HT-29 (cell line): ENCODE measurements at places on chromosomes 13 and 19.

DNA sequence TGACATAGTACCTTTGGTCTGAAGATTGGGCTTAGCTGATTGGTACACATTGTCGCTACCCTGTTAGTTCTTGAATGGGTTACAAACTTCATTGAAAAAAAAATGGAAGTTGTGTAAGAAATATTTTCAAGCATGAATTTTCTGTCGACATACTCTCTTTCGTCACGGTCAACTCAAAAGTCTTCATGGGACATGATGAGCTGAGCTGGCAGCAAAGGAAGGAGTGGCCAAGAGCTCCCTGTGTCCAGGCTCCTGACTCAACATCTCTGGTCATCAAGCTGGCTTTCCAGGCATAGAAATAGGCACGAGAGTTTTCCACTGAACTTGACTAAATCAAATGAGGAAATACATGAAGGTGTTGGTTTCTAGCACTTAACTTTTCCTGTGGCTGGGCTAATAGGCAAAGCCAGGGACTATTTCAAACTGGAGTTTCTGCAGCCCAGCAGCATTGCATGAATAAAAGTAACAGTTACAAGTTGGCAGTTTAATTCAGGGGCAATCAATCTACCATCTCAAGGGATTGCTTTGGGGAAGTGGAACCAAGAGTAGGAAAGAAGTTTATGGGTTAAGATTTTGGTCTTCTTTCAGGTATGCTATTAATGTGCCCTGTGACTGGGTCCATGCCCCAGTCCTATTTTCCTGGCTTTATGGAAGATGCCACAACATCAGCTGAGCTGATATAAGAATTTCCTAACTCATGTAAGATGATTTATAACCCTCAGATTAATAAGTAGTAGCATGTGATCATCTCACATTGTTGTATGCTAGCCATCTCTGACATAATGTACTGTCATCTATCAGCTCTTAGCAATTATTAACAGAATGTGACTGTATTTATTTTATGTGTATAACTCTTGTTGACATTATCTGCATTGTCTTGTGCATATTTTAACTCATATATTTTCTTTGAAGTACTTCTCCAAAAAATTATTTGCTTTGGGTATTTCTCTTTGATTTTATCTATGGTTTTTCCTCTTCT is 385.8 kb downstream of the DLEU7 start:
- no peak for DNase-seq

GRCh38 chr13:111210544-111211469 is 95.7 kb downstream of the ARHGEF7 start:
- DNase-seq, result no peak

- DNase-seq, result no peak
Observed at GRCh38 chr13:77730572-77730971, 33.1 kb downstream of the SLAIN1 start.

DNA sequence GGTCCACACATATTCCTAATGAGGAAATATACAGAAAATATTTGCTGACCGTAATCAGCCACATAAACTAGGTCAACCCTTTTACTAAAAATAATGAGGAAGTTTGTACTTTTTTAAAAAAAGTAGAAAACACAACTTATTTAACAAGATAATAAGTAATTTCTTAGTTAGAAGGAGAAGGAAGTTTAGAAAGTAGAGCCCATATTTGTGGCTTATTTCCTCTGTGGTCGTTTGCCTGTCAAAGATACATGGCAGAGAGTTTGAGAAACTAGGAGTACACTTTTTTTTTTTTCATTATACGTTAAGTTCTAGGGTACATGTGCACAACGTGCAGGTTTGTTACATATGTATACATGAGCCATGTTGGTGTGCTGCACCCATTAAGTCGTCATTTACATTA is 1205.2 kb upstream of the MIR17HG start:
- no peak for DNase-seq

DNA sequence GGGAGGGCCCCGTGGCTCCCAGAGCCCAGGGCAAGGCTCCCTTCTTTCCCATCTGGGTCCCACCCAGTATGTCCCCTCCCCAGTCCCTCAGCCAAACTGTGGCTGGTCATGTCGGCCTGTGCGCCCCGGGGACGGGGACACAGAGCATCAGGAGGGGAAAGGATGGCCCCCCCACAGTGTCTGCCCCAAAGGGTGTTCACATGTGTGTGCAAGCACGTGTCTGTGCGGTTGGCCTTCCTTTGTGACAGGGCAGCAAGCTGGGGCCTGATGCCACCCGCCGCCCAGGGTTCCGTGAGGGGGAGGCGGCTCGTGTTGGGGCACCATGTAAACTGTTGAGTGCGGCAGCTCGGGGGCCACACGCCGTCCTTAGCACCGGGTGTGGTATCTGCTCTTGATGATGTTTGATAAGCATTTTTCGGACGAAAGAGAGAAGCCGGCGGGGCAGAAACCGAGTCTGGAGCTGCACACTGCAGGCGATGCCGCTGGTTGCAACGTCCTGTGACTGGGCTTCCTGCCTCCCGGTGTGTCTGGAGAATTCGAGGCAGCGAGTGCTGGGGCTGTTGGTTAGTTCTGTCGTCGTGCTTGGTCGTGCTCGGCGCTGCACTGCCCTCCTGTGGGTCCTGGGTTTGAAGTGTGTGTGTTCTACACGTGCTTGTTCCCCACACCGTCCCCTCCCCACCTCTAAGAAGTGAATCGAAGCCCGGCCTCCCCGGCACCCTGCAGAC is 18.4 kb downstream of the GNA11 start:
- DNase-seq, result no peak

- DNase-seq, result no peak
Observed at GRCh38 chr13:91609353-91609752, 210.9 kb downstream of the GPC5 start.
